ENCODE measurements at places on chromosomes 7 and 10. TPM values are rescaled to one million over a fixed set of nuclear protein-coding genes. Genes with fewer than 3 reads are reported as not detected.

Gene PRPS1L1
- not detected for polyA plus RNA-seq

Gene CRYGN
- polyA plus RNA-seq = not detected

Gene ENO4
- polyA plus RNA-seq = 0.06 TPM

Gene ADCYAP1R1
- not detected for polyA plus RNA-seq

Gene GARIN1A
- 1.4 TPM for polyA plus RNA-seq

Gene HTR5A
- not detected for polyA plus RNA-seq

- no peak for DNase-seq
Measured at GRCh38 chr7:22718911-22719420, 8.0 kb upstream of the IL6 start.

- no peak for DNase-seq
Measured at GRCh38 chr10:113162960-113163359, 212.9 kb downstream of the TCF7L2 start.

DNA sequence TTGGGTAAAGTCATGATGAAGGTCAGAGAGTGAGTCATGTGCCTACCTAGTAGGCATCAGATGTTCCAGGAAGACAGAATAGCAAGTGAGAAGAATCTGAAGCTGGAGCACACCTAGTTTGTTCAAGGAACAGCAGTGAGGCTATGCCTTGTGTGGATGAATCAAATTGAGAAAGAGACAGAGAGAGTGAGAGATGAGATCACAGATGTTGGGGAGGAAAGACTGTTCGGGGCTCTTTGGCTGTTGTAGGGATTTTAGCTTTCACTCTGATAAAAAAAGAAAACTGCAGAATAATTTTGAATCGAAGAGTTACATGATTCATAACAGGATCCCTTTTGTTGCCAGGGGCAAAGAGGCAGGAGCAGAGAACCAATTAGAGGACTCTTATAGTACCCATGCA, 6.3 kb downstream of the LIPF start:
- DNase-seq = no peak

DNA sequence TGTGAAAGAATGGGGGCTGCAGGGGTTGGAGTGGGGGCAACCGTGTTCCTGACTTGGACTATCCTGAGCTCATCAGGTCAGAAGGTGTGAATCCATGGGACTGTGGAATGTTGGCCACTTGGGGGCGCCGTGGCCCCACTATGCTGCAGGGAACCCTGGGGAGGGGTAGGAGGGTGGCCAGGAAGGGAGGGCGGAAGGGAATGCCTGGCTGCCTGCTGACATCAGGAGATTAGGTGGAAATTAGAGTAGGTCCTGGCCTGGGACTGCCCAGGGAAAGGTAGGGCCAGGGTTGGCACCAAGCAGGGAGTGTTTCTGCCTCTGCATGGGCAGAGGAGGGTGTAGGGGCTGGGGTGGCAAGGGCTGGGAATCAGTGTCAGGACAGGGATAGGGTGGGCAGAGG, 65.8 kb upstream of the PRSS58 start:
- no peak for DNase-seq

- DNase-seq = peak; percentile 14
Measured at GRCh38 chr10:4740471-4740870, 85.5 kb upstream of the AKR1E2 start.

- peak; percentile 83 for DNase-seq
Measured at GRCh38 chr7:129664029-129665012, 52.8 kb downstream of the NRF1 start.

GRCh38 chr7:114007386-114007785, 88.6 kb upstream of the PPP1R3A start:
- DNase-seq = no peak

DNA sequence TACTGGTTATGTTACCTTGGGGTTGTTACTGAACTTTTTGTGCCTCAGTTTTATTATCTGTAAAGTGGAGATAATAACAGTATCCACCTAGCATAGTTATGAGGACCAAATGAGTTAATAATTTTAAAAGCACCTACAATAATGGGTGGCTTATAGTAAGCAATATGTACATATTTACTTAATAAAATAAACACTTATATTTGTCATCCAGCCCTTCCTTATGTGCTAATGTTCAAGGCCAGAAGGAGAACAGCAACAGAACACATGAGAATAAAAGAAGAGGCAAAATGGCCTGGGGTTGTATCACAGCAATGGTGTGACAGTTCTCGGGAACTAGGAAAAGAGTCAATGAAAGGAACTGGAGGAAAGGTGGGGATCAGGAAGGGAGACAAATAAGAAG, 255.4 kb upstream of the LRGUK start:
- no peak for DNase-seq

DNA sequence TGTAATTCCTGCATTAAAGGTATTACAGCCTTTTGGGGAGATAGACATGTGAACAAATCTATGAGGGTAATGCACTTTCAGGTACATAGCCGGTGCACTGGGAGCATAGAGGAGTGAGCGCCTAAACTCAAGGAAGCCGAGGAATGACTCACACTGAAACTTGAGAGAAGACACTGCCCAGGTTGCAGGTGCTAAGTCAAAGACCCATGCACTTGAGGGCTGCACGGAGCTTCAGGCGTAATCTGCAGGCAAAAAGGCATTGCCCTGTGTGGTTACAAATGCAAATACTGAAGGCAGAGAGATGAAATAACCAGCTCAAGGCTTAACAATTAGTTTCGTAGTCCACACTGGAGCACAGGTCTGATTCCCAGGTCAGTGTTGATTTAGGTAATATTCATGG, 51.0 kb upstream of the OSBPL3 start:
- DNase-seq = no peak

DNA sequence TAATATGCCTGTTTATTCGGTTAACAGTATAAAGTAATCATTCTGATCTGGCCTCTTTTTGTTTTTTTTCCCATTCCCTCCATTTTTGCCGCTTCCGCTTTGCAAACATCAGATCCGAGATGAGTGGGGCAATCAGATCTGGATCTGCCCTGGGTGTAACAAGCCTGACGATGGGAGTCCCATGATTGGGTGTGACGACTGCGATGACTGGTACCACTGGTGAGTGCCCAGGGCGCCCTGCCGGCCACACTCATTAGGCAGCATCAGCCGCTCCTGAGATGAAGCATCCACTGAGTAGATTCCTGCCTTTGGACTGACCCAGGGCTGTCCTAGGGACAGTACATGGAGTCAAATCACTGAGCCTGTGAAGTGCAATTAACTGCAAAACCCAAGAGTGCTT, 40.9 kb upstream of the GATA3 start:
- DNase-seq = no peak

DNA sequence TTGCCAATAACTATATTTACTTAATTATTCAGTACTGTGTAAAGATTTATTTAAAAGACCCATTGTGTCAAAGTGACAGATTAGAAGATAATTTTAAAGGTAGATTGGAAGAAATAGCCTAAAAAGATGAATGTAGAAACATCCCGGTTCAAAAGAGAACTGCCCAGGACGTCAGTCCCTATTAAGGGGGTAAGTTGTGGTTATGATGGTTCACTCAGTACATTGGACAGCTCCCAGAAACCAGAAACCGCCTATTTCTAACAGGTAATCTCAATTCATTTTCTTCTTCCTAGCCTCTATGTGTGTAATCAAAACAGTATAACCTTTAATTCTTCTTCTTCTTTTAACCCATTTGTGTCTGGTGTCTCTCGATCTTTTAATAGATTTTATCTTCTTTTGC, 1.5 kb upstream of the FERD3L start:
- peak; percentile 46 for DNase-seq

- no peak for DNase-seq
Measured at GRCh38 chr10:25522946-25523608, 348.3 kb downstream of the GPR158 start.

GRCh38 chr7:139004321-139005090, 23.3 kb upstream of the KIAA1549 start:
- DNase-seq = no peak

GRCh38 chr10:51382181-51382580, 307.9 kb downstream of the PRKG1 start:
- DNase-seq = peak; percentile 8

- DNase-seq = no peak
Measured at GRCh38 chr10:131213741-131214505, 97.6 kb downstream of the TCERG1L start.

Measured in IMR-90 (cell line).